ENCODE measurements at places on chromosomes 6 and 20.

DNA sequence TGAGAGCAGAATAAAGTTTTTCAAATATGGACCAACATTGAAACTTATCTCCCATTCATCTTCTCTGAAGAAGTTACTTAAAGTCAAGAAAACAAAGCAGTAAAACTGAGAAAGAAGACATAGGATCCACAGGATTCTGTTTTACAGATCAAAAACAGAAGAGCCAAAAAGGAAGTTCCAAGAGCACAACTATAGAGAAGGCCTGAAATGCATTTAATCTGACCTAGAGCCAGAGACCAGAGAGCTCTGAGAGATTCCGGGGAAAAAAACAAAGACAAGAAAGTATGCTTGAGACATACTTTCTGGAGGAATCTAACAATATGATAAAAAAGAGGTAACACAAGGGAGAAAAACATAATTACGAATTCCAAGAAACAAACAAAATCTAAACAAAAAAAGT lies 26.1 kb downstream of the SRPK1 start:
- DNase-seq = no peak

DNA sequence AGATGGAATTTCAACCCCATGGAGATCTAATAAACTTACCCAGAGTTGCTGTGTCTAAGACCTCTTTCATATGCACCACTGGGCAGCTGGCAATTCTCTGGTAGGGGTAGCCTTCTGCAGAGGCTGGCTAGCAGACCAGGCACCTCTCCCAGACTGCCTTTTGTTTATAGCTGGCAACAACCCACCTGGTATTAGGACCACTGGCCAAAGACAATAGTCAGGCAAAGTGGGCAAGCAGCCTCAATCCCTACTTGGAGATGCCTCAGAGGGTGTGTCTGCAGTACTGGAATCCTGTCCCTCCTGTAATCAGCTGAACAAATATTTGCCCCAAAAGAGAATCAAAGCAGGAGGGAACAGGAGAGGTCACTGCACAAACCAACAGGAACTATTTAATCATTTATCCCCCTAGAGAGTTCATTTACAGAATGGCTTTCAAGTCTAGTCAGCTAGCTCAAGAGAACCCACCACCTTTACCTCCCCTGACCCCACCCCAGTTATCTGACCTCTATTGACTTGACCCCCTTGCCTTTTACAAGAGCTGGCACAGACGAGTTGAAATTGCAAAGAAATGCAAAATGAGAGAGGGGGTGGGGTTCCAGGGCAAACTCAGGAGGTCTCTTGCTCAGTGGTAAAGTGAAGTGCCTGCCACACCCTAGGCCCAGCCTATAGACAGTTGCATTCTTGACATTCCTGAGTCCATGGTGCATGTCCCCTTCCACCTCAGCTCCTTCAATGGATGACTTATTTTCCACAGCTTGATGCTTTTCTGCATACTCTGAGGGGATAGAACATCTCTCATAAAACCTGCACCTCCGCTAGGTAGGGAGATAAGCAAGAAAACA lies 2.8 kb downstream of the BCL2L1 start:
- DNase-seq = peak; percentile 81

- DNase-seq = no peak
Measured at GRCh38 chr20:59137532-59137931, 26.1 kb upstream of the ZNF831 start.

GRCh38 chr6:141173529-141173928 lies 959.2 kb upstream of the GJE1 start:
- no peak for DNase-seq

- DNase-seq = no peak
Measured at GRCh38 chr6:37982317-37982716, 162.8 kb downstream of the ZFAND3 start.

- no peak for DNase-seq
Measured at GRCh38 chr20:21291026-21291425, 12.1 kb upstream of the XRN2 start.

DNA sequence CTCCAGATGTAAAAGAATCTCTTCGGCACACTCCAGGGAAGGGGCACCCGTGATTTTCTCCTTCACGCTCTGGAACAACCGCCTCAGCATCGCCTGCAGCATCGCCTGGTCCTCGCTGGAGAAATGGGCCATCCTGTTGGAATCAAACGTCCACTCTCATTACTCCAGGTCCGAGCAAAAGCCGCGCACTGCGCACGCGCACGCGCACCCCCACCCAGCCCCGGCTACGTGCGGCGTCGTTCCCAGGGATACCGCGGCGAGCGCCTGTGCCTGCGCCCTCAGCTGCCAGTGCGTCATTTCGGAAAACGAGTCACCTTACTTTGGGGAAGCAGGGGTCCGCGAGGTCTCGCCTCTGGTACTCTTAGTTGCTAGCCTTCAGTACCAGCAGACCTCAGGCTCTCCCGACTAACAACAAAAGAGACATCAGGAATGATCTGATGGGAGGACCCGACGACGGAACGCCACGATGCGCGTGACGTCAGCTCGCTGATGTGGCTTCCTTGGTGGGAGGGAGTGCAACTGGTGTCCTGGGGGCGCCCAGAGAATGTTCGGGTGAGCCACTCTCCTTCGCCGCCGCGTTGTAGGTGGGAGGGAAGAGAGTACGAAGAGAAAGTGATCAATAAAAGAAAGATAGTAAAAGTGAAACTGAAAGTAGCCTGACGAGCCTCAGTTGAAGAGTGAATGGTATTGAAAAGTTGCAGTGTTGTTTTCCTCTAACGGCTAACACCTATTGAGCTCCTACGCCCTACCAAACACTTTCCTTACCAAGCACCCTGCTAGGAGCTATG lies at the start of gene TBC1D32:
TBC1D32 (minus strand) TSS at position 182 of the 788 bp plus-strand sequence; CDS start at position 132, 50 bp downstream.
- DNase-seq = peak; percentile 98

DNA sequence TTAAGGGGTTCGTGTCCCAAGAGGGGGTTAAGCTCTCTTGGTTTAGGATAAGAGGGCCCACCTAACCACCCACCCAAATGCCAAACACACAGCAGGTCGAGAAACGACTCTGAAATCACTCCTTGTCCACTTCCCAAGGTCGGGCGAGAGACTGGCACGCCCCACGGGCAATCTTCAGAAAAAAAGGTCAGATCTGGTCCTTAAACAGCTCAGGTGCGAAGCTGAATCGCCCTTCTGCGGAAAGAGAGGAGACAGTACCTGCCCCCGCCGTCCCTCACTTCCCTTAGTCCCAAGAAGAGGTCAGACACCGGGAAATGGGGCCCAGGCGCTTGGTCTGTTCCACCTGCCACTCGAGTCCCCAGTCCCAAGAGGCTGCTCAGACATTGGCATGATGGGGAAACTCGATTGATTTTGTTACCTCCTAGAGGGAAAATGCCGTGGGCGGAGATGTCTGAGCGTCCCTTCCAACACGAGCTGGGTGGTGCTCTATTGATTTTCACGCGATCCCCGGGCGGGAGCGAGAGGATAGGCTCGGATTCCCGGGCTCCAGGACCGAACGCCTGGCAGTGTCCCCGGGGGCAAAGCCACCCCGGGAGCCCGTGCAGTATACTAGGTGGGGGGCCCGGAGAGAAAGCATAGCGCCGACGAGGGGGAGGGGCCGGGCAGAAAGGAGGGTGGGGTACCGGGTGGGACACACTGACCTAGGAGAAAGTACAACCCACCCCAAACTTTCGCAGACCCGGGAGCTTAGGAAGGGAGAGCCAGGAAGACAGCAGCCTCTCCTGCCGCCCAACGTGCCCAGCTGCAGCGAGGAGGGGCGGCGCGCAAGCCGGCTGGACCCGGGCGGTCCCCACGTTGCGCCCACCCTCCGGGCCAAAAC lies 1.1 kb upstream of the SAMD5 start:
- DNase-seq = peak; percentile 40

All from astrocyte of the hippocampus (primary cell).